ENCODE measurements at places on chromosomes 6 and 20.

GRCh38 chr6:155130161-155130853, 133.5 kb upstream of the CLDN20 start:
- no peak for DNase-seq

DNA sequence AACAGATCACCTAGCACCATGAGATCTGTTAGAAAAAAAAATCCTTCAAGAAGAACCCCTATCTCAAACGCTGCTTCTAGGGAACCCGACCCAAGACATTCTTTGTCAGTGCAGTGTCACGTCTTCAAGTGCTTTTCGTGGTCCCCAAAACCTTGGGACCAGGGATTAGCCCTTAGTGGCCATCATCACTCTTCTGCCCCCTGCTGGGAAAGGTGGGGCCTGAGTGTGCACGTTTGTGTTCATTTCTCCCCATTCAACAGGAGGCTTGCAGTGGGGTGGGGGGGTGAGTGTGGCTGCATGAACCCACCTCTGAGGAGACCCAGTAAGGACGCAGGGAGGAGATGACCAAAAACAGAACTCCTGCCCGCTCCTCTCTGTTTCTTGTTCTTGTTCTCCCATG, 218.2 kb upstream of the RNF24 start:
- no peak for DNase-seq

GRCh38 chr20:63808964-63809674, 21.9 kb downstream of the ZBTB46 start:
- DNase-seq: peak; percentile 72

- DNase-seq: no peak
Measured at GRCh38 chr20:24573557-24573956, 104.1 kb downstream of the SYNDIG1 start.
